ENCODE measurements at places on chromosomes 1 and 21.

DNA sequence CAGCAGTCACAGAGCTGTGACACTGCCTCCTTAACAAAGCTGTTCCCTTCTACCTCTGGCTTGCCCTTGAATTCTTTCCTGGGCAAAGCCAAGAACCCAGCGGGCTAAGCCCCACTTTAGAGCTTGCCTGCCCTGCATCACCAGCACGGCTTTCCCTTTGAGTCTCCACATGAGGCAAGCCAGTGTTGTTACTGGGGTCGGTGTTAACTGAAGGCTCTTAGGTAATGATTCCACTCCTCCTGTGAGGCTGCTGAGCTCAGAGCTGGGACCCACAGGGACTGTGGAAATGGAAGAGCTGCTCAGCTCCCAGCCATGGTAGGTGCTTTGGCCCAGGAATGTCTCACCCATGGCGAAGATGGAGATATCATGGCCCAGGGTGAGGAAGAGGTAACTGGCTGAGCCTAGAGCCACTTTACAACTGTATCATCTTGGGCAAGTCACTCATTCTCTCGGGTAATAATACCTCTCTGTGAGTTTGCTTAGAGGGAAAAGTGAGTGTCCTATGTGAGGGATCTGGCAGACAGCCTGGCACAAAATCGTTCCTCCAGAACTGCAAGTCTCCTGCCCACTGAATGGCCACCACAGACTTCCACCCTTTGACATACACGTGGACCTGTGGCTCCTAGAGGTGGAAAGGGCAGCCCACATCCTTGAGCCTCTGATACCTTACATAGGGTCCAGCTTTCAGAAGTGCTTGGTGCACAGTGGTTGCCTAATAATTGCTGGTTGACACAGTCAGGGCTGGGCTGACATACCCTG is 654.1 kb downstream of the PTPRU start:
- no peak for DNase-seq

DNA sequence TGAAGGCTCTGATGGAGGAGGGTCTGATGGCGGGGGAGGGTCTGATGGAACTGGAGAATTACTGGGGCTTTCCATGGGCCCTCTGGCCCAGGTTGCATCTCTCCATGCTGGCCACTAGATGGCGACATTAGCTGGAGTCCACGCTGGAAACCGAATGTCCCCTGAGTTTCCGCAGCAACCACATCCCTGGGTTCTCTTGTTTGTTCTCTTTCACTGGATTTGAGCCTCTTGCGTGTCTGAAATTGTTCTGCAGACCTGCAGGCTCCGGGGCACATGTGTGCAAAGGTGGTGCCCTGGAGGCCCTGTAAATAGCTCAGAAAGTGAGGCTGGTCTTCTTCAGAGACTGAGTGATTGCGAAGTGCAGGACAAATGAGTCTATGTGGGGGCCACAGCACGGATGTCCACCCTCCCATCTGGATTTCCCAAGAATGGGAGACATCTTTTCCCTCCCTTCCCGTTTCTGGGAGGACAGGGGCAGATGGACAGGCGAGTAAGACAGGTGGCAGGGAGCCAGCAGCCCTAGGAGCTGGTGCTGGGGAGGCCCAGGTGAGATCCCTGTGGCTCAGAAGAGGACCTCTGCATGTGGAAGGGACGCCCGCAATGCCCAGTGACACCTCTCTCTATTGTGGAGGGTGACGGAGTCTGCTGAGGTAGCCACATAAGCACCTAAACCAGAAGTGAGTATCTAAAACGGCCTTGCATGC is 73.2 kb upstream of the ABCG1 start:
- peak; percentile 86 for DNase-seq

DNA sequence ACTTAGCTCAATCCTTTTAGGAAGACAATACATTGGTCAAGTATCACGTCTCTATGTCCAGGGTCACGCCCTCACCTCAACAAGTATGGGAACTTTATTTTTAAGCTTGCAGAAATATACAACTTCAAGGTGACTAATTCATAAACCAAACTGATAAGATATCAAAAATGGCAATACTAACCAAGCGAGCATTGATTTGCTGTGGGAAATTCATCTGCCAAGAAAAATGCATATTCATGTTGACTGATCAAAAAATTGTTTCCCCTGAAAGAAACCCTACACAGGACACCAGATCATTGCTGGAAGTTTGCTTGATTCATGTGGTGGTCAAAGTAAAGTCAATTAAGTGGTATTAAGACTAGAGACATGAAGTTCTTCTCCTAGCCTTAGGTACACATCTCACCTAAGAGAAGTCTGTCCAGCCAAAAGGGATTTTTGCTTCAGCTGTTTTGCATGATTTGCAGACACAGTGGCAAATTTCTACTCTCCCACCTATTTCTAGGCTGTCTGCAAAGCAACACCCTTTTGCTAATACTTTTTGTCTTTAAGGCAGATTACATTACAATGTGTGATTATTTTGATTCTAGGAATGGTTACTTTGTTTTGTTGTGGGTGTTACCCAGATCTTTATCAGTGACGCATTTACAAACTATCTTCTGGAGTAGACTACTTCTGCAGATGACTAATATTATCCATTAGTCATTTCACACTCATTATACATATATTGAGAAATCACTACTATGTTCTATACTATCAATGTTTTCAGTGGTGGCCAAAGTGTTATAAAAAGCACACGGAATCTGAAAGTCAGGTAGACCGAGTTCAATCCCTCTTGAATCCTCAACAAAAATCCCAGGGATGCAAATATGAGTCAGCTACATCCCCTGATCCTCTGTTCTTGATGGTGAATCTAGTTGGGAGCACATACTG is 12.4 kb downstream of the SAMSN1 start:
- DNase-seq: no peak

GRCh38 chr1:228935855-228936727 is 200.8 kb downstream of the RHOU start:
- DNase-seq: no peak

DNA sequence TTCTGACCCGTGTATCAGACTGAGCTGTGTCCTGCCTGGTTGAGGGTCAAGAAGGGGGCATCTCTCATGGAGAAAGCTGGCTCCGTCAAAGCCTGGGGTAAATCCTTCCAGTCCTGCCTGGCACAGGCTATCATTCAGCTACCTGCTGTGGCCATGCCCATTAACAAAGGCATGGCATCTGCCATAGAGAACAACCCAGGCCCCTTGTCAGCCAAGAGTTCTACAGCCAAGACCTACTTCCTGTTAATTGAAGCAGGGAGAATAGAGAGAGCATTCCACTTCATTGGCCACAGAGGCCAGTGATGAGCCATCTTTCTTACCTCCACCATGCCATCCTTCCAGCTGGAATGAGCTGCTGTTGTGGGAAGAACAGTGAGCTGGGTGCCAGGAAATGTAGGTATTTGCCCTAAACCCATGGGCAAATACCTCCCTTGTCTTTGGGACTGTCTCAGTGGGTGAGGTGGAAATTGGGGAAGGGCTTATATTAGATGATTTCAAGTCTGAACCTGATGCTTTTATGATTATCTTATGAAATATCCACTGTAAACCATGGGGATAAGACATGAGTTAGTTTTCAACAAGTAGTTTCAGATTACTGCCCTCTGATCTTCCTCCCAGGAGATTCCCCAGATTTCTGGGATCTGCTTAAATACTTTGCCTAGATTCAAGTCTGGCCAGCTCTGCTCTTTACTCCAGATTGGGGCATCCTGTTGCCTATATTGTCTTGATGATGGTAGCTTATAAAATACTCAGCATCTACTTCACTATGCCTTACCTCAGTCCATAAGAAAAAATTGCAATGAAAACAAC is 11.2 kb upstream of the KCNQ4 start:
- no peak for DNase-seq

- DNase-seq: no peak
Measured at GRCh38 chr1:4700801-4701200, 46.4 kb downstream of the AJAP1 start.

- no peak for DNase-seq
Measured at GRCh38 chr1:210342986-210343780, 14.5 kb downstream of the HHAT start.

- DNase-seq: no peak
Measured at GRCh38 chr1:68484618-68485017, 12.3 kb downstream of the DEPDC1 start.

DNA sequence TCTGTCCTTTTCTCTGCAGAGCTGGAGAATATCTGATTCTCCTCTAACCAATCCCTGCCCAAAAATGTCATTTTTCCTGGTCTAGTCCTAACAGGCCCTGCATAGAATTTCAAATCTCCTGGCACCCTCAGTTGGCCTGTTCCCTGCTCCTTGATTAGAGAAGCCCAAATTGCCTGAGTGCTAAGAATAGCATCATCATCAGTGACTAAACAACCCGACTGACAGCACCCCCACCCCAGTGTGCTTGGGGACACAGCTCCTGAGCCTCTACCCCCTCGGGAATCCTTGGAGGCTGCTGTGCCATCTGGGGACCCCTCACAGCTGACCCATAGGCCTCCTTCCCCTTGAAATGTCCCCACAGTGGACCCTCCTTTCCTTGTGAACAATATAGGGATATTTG is 94.4 kb downstream of the DDX20 start:
- no peak for DNase-seq

All from D721Med (cell line).